ENCODE measurements at places on chromosomes 6 and 20.

- DNase-seq: no peak
Measured at GRCh38 chr20:49210101-49210756, 9.0 kb upstream of the DDX27 start.

- no peak for DNase-seq
Measured at GRCh38 chr20:4844751-4845465, 123.2 kb downstream of the PRND start.

- no peak for DNase-seq
Measured at GRCh38 chr6:111573131-111573883, 32.4 kb downstream of the TRAF3IP2 start.

- no peak for DNase-seq
Measured at GRCh38 chr20:31870726-31871617, 538 bp downstream of the TTLL9 start.

DNA sequence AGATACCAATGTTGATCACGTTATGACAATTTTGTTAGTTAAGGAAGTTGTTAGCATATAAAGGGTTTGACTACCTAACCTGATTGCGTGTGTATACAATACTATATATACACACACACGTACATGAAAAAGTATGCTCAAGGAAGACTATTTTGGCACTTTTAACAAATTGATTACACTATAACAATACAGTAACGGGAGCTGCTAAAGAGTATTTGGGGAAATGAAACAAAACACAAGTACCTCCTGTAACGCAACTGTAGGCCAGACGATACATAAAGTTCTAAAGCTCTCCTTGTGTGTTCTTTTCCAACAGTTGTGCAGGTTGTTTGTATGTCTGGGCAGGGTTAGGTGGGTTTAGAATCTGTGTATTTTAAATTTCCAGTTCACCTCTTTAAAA lies 98.7 kb downstream of the PLEKHG1 start:
- no peak for DNase-seq

- DNase-seq: no peak
Measured at GRCh38 chr6:45590226-45590625, 212.5 kb upstream of the SUPT3H start.

GRCh38 chr6:13006578-13007300 lies 290.2 kb downstream of the PHACTR1 start:
- DNase-seq: no peak

- DNase-seq: no peak
Measured at GRCh38 chr6:69693762-69694161, 103.0 kb downstream of the LMBRD1 start.

DNA sequence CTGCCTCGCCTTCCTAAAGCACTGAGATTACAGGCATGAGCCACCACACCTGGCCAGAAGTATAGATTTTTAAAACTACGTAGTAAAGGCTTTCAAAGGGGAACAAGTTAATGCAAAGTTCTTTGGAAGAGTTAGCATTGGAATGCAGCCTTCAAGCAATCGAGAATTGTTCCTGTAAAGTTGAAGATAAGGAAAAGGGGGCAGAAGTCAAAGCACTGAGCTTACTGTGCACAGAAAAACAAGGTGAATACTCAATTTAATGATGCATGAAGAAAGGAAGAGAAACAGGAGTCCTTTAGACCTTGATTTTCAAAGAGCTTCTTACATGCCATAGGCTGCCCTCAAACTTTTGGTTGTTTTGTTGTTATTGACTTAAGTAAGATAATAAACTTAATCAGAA lies 29.1 kb upstream of the LGSN start:
- no peak for DNase-seq

- no peak for DNase-seq
Measured at GRCh38 chr20:63895952-63896263, 982 bp downstream of the DNAJC5 start.

DNA sequence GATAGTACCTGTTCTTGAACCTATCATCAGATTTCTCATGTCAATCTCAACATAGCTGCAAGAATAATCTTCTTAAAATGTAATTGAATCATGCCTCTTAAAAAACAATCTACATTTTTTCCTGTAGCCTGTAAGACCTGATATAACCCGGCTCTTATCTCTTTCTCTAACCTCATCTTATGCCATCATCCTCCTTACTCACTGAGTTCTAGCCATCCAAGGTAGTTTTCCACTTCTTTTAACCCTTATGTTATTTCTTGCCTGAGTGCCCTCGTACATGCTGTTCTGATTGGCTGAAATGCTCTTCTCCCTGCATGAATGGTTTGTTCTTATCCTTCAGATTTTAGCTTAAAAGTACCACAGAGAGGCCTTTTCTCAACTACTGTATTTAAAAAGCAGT lies 16.4 kb downstream of the SLC17A5 start:
- DNase-seq: no peak

- no peak for DNase-seq
Measured at GRCh38 chr6:45923831-45924391, 91.7 kb downstream of the CLIC5 start.

- DNase-seq: no peak
Measured at GRCh38 chr6:166987930-166988329, 11.3 kb upstream of the CEP43 start.

- no peak for DNase-seq
Measured at GRCh38 chr6:19070520-19070919, 683.4 kb downstream of the RNF144B start.

DNA sequence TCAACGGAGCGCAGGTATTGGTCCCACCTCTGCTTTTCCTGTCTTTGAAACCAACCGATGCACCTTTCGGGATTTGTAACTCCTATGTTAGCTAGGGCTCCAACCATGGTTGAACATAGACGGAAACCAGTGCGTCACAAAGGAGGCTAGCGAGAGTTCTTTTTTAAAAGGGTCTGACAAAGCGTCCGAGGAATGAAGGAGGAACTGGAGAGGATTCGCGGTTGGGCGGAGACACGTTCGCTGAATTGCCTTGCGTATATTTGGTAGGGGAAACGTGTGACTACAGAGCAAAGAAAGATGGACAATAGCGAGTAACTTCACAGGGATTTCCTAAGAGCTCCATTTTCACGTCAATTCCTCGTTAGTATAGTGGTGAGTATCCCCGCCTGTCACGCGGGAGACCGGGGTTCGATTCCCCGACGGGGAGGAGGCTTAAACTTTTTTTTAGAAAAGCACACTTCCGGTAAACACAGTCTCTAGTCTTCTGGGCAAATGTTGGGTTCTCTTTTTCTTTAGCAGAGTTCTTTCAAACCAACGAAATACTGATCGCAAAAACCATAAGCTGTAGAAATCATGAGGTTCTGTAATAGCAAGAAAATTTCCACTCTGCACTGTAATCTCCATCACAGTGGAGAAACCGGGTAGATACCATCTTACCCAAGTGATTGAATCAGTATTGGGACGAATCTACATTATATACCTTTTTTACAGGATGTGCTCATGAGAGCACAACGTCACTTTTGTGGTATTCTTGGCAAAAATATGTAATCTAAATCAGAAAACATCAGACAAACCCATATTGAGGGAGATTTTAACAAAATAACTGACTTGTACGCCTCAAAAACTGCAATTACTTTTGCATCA lies 6.6 kb upstream of the ZNF184 start:
- DNase-seq: no peak

DNA sequence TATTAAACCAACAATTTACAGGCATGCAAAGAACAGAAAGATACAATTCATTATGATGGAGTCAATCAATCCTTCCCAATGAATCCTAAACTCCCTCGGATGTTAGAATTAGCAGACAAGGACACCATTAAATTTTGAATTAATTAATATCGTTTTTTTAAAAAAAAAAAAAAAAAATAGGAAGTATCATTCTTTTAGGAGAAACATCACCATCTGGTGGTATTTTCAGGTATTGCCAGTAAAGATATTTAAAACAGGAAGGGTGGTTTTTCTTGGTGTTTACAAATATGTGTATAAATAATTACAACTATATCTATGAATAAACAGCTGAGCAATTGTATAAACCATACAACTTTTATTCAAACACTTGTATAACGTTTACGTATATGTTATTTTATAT lies 564.4 kb downstream of the HAO1 start:
- DNase-seq: no peak

DNA sequence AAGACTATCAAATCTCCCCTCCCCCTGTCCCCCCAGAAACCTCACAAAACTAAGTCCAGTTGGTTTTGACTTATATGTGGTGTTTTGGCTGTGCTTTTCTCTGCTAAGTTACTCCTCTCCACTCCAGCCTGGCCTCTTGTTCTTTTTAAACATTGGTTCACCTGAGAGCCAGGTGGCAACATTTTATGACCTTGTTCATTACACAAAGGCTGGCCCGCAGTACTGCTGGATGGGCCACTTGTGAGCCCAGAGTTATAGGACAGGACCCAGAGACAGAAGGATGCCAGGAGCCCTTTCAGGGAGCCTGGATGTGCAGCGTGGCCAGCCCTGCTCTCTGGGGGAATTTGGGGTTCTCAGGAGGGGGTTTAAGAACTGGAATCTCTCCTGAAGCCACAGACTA lies 90.0 kb downstream of the RAMACL start:
- no peak for DNase-seq

DNA sequence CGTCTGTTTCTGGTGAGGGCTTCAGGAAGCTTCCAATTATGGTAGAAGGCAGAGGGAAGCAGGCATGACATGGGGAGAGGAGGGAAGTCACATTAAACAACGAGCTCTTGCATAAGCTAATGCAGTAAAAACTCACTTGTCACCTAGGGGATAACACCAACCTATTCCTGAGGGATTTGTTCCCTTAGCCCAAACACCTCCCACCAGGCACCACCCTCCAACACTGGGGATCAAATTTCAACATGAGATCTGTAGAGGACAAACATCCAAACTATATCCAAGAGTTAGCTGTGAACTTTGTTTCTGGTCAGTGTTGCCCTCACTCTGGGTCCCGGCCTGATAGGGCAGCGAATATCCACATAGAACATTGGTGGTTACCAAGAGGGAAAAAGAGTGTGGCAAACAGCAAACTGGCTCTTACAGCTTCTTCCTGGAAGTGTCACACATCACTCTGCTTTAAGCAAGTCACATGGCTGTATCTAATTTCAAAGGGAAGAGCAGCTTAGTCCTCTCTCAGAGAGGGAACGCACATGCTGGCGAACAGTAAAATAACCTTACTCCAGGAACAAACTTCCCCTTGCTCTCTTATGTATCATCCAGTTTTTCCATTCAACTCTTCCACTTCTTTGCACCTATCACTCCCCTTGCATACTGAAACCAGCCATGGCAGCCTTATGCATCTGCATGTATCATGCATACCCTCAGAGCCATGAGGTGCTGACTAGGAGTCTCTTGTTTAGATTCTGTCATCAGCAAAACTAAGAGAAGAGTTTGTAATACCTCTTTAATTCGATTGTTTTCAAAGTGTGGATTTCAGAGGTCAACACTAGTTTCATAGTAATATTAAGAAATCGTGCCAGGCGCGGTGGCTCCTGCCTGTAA lies 4.8 kb upstream of the MOCS1 start:
- no peak for DNase-seq

DNA sequence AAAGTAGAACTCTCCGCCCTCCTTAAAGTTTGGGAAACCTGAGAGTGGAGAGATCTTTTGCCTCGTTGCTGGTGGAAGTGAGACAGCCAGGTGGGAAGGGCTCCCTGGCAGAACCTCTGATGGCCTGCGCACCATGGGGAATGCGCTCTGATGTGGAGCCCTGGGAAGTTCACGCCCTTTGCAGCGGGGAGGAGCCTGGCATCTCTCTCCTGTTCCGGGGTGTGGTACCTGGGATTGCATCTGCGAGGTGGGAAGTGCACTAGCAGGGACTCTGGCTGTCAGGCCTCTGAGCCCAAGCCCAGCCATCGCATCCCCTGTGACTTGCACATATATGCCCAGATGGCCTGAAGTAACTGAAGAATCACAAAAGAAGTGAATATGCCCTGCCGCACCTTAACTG lies 159.8 kb downstream of the AKAP7 start:
- no peak for DNase-seq

DNA sequence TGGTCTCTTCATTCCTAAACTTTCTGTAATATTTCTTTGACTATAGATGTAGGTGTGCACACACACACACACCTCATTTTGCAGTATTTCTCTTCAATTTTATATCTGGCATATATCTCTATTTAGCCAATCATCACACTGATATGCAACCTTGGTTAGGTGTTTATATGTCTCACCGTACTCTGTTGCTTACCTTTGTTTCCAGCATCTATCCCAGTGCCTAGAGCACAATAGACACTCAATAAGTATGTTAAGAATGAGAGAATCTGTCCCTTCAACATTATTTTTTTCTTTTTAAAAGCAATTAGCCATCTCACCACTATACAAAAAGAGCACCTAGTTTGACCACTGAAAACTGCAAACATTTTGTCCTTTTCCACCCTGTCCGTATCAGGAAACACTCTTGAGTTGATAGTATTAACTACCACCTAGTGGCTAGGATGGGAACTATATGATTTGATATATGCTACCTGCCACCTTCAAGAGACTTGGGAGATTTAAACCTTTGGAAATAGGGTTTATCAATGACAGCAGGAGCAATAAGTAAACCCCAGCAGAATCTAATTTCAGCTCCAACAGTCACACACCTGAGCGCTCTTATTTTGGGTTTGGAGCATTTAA lies 48.7 kb upstream of the RSPO3 start:
- DNase-seq: no peak

DNA sequence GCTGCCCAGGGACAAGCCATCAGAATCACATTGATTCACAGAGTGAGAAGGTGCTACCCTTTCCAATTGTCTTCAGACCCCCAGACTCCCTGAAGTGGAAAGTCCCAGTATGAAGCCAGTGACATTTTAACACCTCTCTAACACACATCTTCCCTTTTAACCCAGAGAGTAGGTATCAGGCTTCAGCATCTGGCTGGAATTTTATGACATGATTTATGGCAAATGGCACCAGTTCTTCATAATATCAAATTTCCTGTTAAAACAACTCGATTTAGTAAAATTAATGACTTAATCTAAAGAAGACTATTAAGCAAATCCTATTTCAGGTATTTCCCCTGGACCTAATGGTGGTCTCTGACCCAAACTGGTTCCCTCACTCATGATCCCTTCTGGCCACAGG lies 25.0 kb downstream of the KCNB1 start:
- no peak for DNase-seq
